GDM1 (cell line): ENCODE measurements at places on chromosomes 2 and 18.
A peak's percentile ranks its signal among the peaks of the same experiment; 100 is the strongest.

- DNase-seq, result no peak
These were observed 14.7 kb downstream of the ZC3H6 start for GRCh38 chr2:112290088-112290487.

DNA sequence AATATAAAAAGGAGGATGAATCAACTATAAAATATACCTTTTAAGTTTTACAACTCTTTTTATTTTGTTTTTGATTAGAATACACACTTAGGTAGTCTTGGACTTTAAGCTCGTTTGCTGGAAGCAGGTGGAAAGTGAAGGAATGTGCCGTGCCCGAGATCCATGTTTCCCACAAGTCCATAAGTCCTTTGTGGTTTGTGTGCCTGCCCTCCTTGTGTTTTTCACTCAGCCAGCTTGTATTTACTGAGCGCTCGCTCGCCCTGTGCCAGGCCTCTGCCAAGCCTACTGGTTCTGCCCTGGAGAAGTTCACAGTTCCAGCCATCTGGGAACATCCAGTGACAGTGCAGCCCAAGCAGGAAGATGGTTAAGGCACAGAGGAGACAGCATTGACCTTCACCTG lies 142.6 kb downstream of the MGAT5 start:
- no peak for DNase-seq

DNA sequence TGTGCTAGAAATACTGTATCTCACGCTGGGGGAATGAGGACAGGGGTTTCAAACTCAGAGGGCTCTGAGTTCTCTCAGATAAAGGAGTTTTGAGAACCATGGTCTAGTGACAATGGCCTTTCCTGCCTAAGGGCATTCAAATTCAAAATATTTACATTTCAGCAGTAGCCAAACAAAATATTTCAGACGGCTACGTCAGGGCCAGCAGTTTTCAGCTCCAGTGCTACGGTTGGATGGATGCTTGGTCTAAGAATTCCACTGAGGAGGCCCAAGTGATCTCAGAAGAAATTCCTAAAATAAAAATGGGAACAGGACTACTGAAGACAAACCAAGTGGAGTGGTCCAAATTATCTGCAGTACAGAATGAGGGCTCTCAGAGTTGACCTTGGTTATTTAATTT lies 41.1 kb upstream of the SCG2 start:
- DNase-seq, result no peak

DNA sequence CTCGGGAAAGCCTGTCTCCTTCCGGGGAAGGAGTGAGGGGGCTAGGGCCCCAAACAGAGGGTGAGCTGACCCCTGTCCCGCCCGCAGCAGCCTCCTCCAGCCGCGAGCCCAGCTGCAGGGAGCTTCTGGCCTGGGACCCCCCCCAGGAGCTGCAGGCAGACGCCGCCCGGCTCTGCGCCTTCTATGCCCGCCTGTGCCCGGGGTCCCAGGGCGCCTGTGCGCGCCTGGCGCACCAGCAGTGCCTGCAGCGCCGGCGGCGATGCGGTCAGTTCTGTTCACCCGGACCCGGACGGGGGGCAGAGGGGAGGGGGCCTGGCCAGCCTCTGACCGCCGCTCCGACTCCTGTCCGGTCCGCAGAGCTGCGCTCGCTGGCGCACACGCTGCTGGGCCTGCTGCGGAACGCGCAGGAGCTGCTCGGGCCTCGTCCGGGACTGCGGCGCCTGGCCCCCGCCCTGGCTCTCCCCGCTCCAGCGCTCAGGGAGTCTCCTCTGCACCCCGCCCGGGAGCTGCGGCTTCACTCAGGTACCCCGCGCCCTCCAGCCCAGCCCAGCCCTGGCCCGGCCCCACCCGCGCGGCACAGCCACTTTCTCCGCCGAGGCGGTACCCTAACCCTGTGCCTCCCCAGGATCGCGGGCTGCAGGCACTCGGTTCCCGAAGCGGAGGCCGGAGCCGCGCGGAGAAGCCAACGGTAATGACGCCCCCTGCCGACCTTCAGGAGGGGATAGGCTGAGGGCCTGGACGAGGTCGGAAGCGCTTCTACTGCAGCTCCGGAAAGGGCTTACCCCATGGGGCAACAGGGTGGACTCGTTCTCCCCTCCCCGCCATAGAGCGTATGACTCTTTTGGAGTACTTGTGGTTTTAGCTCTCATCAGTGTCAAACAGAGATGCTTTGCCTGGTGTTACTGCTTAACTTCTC lies 2.0 kb upstream of the CHRND start:
- peak; percentile 3 for DNase-seq

DNA sequence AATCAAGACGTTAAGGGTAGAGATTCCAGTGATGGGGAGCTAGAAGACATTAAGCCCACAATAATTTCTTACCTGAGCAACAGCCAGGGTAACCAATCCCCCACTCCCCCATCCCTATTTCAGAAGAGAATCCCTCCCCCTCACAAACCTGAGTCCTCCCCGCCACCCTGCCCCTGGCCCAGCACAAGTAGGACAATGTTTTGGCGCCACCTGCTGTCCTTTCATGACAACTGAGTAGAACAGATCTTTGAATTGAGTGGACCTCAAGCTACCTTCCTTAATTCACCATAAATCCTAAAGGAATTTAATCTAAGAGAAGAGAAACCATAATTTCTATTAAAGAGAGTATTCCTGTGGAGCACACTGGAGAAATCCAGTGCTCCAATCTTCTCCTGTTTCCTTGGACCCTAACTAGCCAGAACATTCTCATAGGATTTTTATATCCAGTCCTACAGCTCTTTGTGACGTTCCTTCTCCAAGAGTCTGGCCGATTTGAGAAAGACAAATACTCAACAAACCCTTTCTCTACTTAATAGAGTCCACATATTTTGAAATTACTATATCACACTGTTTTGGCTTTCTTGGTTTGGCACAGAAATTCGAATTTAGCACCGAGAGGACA lies 41.1 kb downstream of the NHEJ1 start:
- DNase-seq, result peak; percentile 30

- peak; percentile 65 for DNase-seq
These were observed 16.6 kb upstream of the RPE start for GRCh38 chr2:209985874-209986273.

GRCh38 chr2:237859533-237860272 lies at the start of gene RAMP1:
Gene RAMP1 (plus strand): TSS chr2:237859623. CDS start chr2:237859676, 53 bp downstream.
- no peak for DNase-seq

DNA sequence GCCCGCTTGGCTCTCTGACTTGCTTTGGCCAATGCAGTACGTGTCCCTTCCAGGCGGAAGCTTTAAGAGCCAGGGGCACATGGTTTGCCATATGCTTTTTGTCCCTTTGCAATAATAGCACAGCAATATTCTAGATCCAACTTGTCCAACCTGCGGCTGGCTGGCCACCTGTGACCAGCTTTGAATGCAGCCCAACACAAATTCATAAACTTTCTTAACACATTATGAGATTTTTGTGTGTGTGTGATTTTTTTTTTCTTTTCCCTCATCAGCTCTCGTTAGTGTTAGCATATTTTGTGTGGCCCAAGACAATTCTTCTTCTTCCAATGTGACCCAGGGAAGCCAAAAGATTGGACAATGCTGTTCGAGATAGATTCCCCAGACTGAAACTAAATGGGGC lies 119.3 kb upstream of the SIX3 start:
- DNase-seq, result no peak

DNA sequence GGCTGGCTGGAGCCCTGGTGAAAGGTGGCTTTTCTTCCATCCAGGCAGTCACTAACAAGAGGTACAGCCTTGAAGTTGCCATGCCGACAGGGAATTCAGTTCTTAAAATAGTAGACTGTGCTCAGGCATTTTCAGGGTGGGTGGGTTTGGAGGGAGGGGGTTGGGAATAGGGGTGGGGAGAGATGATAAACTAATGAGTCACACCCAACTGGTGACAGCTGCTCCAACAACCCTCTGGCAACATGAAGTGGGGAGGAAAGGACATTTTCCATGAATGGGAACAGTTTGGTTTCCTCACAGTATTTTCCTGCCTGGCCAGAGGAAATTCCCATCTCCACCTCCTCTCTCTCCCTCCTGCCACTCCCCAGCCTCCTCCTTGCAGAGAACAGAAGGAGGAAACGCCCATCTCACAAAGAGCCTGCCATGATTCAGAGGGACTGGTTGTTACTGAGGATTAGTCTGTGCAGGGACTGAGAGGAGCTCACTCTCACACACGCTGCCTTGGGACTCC lies 113.0 kb upstream of the SLC1A4 start:
- DNase-seq, result no peak

- DNase-seq, result no peak
These were observed 15.4 kb downstream of the METTL4 start for GRCh38 chr18:2555895-2556294.

DNA sequence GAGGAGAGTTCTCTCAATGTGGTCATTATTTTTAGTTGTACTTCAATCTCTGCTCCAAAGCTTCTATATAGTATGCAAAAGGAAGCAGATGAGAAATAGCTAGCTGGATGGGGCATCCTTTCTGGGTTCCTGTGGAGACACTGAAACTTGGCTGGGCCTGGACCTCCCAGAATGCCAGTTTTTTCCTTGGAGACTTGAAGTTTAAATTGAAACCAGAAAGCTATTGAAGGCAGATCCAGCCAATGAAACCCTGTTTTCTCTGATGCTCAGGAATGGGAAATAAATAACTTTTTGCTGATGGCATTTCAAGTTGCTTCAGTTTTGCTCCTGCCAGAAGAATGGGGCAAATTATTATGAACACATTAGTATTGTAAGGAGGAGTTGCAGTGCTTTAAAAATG lies 2.9 kb downstream of the SETBP1 start:
- no peak for DNase-seq

- no peak for DNase-seq
These were observed 441.4 kb upstream of the CELF4 start for GRCh38 chr18:38007026-38007425.

GRCh38 chr2:190452433-190452832 lies 44.3 kb downstream of the MFSD6 start:
- DNase-seq, result no peak

DNA sequence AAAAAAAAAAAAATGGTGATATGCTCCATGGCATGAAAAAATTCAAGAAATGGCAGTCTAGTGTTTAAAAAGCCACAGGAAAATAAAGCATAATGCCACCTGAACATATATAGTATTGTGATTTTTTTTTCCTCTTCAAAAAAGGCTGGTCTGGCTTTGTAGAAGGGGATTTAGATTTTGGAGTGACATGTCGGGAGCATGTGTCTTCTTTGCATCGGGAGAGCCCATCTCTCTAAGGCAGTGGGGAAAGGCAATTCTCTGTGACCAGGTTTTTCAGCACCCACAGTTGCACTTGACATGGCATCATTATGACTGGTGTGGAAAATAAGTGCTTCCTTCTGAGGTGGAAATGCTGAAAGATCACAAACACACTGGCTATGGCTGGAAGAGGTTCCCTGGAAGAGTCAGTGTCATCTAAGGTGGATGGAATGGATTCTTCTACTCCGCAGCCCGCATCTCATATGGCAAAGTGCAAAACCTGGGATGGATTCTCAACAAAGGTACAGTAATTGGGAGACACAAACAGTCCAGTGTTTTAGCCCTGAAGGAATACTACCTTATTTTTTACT lies 172.5 kb downstream of the AGAP1 start:
- DNase-seq, result no peak
